ENCODE measurements at places on chromosomes 1 and 21. TPM values are rescaled to one million over a fixed set of nuclear protein-coding genes. Genes with fewer than 3 reads are reported as not detected.

Gene KRTAP22-1
- total RNA-seq: not detected

DNA sequence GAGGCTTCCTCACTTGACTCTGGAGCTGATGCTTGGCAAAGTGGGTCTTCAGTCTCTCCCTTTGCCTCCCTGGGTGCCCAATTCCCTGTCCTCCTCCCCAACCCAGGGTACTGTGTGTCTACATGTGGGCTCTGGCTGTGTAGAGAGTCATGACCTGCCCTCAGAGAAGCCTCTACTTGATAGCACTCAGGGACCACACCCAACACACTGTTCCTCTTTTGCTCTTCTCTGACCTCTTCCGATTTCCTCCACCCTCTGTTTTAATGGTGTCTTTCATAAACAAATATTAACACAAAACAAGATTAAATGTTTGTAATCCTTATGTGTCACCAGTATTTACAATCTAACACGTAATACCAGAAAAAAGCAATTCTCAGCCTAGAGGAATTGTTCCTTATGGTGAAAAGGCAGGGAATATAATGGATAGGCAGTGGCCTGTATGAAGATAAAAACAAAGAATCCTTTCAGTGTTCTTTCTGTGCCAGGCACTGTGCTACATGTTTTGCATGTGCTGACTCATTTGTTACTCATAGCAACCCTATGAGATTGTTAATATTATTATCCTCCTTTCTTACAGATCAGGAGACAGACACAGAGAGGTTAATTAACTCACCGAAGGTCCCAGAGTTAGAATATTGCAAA lies 58.2 kb downstream of the HSD3B1 start:
- H3K4me1 ChIP-seq: no peaks in the 10 kb centered on the region
- peaks cover 11% of the 10 kb centered on the region for H3K27me3 ChIP-seq
- H3K27ac ChIP-seq: no peak overlapping the region
- H3K4me3 ChIP-seq: no peak overlapping the region

Gene CD52
- 217 TPM for total RNA-seq

Gene SYT2
- total RNA-seq: not detected

DNA sequence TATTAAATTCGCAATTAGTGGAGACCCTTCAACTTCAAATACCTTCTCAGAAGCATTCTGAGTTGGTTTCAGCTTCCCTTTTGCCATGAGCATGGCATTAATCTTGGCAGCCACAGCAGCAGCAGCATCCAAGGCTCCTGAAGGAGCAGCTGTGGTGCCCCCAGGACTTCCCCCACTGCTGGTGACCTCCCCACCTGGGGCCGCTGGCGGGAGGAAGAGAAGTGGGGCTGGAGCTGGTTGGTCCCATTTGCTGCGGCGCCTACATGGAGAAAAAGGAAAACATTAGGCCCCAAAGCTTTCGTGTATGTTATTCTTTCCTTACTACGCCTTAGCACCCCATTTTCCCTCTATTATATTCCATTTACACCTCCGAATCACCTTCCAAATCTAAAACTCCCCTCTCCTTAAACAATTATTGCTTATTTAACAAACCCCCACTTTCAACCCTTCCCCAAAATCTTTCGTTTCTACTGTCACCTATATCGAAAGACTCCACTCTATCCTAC lies 569 bp downstream of the KHDC4 start:
- H3K4me1 ChIP-seq: peaks cover 50% of the 10 kb centered on the region
- H3K27ac ChIP-seq: no peak overlapping the region
- H3K27me3 ChIP-seq: no peaks in the 10 kb centered on the region
- peaks cover 33% of the 10 kb centered on the region for H3K36me3 ChIP-seq

Gene GJC2
- 0.64 TPM for total RNA-seq

Gene SFN
- total RNA-seq: 0.87 TPM

GRCh38 chr1:2269922-2270259 lies 41.8 kb downstream of the SKI start:
- peaks cover 6% of the 10 kb centered on the region for H3K36me3 ChIP-seq
- no peak overlapping the region for H3K4me3 ChIP-seq
- H3K27me3 ChIP-seq: no peaks in the 10 kb centered on the region

GRCh38 chr1:98672189-98672588 lies 10.7 kb downstream of the SNX7 start:
- no peak overlapping the region for H3K27ac ChIP-seq
- no peaks in the 10 kb centered on the region for H3K36me3 ChIP-seq
- no peaks in the 10 kb centered on the region for H3K4me1 ChIP-seq

DNA sequence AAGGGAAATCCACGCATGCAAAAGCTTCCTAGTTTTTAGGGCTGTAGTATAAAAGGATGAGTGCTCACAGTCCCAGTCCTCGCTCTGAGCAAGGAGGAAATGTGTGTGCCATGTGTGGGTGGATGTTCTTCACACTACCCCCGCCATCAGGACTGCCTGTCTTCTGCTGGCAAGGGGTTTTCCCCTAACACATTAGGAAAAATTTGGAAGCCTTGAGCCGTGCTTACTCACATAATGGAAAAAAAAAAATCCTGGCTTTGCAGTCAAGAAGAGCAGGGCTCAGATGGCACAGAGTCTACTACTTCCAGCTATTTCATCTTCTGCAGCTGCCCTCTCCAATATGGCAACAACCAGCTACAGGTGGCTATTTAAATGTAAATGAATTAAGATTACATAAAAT lies 363.1 kb downstream of the PLPP3 start:
- no peak overlapping the region for H3K4me3 ChIP-seq
- H3K27me3 ChIP-seq: no peaks in the 10 kb centered on the region
- H3K4me1 ChIP-seq: no peaks in the 10 kb centered on the region

GRCh38 chr1:168300626-168301025 lies 19.9 kb downstream of the TBX19 start:
- no peaks in the 10 kb centered on the region for H3K4me1 ChIP-seq
- no peak overlapping the region for H3K27ac ChIP-seq
- DNase-seq: no peak
- no peaks in the 10 kb centered on the region for H3K27me3 ChIP-seq

- H3K27ac ChIP-seq: no peak overlapping the region
- H3K4me3 ChIP-seq: no peak overlapping the region
- no peak for DNase-seq
- H3K27me3 ChIP-seq: no peaks in the 10 kb centered on the region
- peaks cover 11% of the 10 kb centered on the region for H3K4me1 ChIP-seq
- no peaks in the 10 kb centered on the region for H3K36me3 ChIP-seq
Observed at GRCh38 chr1:9877962-9878361, 32.1 kb downstream of the CTNNBIP1 start.

DNA sequence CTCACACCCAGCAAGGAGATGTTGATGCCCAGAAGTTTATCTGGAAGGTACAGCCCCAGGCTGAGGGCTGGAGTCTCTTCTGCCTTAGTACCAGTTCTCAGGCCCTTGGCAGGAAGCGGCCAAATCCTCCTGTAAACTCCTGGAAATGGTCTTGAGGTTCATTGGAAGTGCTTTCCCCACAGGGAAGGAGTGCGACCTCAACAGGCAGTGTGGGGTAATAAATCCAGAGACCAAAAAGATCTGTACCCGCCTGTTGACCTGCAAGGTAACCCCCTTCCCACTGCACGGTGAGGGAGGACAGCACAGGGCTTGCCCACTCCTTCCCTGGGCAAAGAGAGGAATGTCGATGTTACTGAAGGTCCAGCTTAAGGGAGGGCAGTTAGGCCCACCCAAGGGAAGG lies 4.5 kb downstream of the ATXN7L2 start:
- no peak for DNase-seq
- peaks cover 27% of the 10 kb centered on the region for H3K4me1 ChIP-seq
- no peak overlapping the region for H3K27ac ChIP-seq
- H3K27me3 ChIP-seq: no peaks in the 10 kb centered on the region
- H3K4me3 ChIP-seq: no peak overlapping the region

DNA sequence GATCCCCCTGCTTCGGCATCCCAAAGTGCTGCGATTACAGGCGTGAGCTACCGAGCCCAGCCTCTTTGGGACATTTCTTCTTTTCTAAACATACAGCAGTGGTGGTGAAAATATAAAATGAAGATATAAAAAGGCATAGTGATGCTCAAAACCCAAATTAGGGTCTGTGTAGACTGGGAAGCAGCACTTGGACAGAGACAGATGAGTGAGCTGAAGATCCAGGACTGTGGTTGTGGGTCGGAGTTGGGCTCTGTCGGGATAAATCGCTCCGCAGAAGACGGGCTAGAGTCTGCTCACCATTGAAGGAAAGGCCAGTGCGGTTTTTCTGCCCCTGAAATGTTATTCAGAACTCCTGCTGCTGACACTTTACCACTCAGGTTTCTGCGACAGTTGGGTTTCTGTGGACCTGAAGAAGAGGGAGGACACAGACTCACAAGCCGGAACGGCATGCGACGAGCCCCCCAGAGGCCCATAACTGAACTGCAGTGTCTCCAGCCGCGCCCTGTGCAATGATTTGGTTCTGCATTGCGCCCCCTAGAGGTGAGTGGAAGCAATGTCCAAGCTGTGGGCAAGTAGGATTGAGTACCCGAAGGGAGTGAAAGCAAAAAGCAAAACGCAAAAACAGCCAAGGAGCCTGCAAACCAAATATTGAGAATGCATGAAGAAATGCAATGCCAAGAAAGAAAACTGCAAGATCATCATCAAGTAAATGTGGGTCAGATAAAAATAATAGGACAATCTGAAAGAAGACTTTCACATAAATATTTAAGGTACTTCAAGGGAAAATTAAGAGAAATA lies 66.6 kb downstream of the GABPA start:
- peaks cover 5% of the 10 kb centered on the region for H3K4me1 ChIP-seq
- no peaks in the 10 kb centered on the region for H3K36me3 ChIP-seq
- no peak overlapping the region for H3K4me3 ChIP-seq
- H3K27ac ChIP-seq: no peak overlapping the region
- DNase-seq: peak; percentile 95

DNA sequence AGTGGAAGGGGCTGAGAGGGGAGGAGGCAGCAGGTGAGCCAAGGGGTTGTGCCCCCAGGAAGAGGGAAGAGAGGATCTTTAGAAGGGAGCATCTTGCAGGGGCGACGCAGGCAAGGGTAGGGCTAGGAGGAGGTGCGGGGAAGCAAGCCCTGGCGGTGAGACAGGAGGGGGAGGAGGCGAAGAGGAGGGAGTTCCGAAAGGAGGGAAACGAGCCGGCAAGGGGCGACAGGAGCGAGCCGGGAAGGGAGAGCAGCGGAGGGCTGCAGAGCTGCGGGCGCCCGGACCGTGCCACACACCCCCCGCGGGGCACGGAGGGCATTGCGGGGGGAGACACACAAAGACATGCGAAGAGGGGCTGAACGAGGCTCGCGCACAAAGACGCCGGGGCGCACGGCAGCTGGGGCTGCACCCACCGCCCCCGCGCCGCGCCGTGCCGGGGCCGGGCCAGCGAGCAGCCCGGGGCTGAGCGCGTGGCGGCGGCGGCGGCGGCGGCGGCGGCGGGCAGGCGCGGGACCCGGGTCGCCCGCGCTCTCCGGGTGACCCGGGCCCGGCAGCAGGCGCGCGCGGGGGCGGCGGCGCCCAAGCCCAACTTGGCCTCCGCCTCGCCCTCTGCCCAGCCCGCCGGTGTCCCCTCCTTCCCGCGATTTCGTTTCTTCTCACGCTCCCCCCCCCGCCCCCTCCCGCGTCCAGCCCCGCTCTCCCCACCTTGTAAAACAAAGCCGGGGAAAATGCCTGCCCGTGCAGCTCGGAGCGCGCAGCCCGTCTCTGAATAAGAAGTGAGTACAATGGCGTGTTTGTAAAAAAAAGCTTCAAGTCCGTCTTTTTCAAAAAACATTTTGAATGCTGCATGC lies at the start of gene KCNK2:
Gene KCNK2 (plus strand): TSS at position 206 of the 851 bp plus-strand sequence. CDS start 649 bp downstream, outside the sequence.
- peak within 1 kb of the TSS; percentile 30 for H3K4me3 ChIP-seq
- H3K36me3 ChIP-seq: no peaks in the 10 kb centered on the region
- H3K27me3 ChIP-seq: peaks cover 47% of the 10 kb centered on the region
- H3K27ac ChIP-seq: no peak within 1 kb of the TSS
- peak; percentile 23 for DNase-seq

- no peak overlapping the region for H3K4me3 ChIP-seq
- DNase-seq: no peak
- H3K27ac ChIP-seq: no peak overlapping the region
- no peaks in the 10 kb centered on the region for H3K36me3 ChIP-seq
Observed at GRCh38 chr1:66197785-66198184, 336.2 kb upstream of the SGIP1 start.

GRCh38 chr1:67542747-67543146 lies 112.5 kb upstream of the SERBP1 start:
- DNase-seq: no peak
- no peaks in the 10 kb centered on the region for H3K36me3 ChIP-seq
- H3K4me1 ChIP-seq: no peaks in the 10 kb centered on the region
- no peak overlapping the region for H3K4me3 ChIP-seq

DNA sequence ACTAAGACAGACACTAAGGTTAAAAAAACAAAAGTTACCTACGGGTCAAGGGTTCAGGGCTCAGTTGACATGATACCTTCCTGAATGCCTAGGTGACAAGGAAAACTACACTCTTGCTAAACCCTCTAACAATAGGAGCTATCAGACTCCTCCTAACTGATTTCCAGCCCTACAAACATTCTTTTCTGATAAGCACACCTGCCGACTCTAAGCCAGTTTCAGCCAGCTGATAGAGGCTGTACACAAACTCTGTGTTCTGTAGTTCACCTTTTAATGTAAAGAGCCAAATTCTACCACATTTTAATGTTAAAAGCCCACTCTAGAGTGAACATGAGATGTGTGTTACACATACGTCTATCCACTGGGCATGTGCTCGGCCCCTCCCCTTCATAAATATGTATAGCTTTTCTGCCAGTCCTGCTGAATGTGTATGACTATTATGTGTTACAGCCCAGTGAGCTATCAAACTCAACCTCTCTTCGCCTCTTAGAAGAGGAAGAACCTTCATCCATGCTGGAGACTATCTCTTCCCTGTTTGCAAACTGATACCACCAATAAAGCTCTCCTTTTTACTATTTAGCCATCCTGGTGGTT lies 40.0 kb upstream of the FAM163A start:
- no peaks in the 10 kb centered on the region for H3K36me3 ChIP-seq
- H3K27ac ChIP-seq: no peak overlapping the region
- peaks cover 2% of the 10 kb centered on the region for H3K27me3 ChIP-seq
- DNase-seq: no peak

Gene CD164L2
- not detected for total RNA-seq

Gene MSH4
- total RNA-seq: 0.39 TPM

Gene SEC16B
- not detected for total RNA-seq

GRCh38 chr1:30005972-30006619 lies 717.3 kb downstream of the MATN1 start:
- H3K27ac ChIP-seq: no peak overlapping the region
- no peak overlapping the region for H3K4me3 ChIP-seq
- peaks cover 5% of the 10 kb centered on the region for H3K27me3 ChIP-seq
- no peaks in the 10 kb centered on the region for H3K4me1 ChIP-seq

GRCh38 chr1:46446646-46447498 lies 42.8 kb upstream of the DMBX1 start:
- H3K27me3 ChIP-seq: peaks cover 41% of the 10 kb centered on the region
- DNase-seq: peak; percentile 90

Gene LIPI
- total RNA-seq: not detected

DNA sequence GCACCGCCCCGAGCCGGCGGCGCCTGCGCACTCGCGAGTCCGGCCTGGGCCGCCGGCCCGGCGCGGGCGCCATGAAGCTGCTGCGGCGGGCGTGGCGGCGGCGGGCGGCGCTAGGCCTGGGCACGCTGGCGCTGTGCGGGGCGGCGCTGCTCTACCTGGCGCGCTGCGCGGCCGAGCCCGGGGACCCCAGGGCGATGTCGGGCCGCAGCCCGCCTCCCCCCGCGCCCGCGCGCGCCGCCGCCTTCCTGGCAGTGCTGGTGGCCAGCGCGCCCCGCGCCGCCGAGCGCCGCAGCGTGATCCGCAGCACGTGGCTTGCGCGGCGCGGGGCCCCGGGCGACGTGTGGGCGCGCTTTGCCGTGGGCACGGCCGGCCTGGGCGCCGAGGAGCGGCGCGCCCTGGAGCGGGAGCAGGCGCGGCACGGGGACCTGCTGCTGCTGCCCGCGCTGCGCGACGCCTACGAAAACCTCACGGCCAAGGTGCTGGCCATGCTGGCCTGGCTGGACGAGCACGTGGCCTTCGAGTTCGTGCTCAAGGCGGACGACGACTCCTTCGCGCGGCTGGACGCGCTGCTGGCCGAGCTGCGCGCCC lies at the start of gene B3GALT6:
Gene B3GALT6 (plus strand): TSS at position 30 of the 588 bp plus-strand sequence. CDS start 42 bp downstream, at position 72.
- DNase-seq: no peak
- no peaks in the 10 kb centered on the region for H3K27me3 ChIP-seq
- peaks cover 37% of the 10 kb centered on the region for H3K36me3 ChIP-seq
- H3K4me3 ChIP-seq: peak within 1 kb of the TSS; percentile 94

Gene RGS2
- 5.3 TPM for total RNA-seq

Measured in activated CD4-positive, alpha-beta T cell treated with anti-CD3 and anti-CD28 coated beads for 36 hours (primary cell).